Inflammatory macrophage treated with lipopolysaccharide for 1 hour (primary cell): ENCODE measurements at places on chromosomes 13 and 19.

DNA sequence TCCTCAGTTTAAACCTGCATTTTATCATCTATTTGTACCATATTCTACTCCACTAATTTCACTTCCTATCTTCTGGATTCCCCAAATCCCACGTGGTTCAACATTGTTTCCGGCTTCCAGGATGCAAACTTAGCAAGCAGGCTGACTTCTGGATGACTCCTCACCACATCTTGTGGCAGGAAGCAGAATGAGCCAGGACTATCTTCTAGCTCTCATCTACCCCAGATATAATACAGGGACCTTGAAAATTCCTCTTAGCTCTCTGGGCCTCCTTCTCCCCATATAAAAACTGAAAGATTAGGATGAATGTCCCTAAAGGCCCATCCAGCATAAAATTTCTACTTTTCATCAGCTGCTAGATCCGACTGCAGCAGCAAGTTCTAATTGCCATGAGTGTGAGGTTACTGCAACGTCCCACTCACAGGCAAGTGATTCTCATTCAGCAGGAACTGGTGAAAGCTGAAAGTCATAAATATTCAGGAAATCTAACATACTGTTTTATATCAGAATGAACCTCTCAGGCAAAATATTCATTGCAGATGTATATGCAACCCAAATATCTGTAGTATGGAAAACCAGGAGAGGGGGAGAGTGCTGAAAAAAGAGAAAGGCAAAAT lies 93.4 kb downstream of the KCTD12 start:
- peak; percentile 64 for DNase-seq

GRCh38 chr13:19158526-19159174 lies 23.0 kb downstream of the TUBA3C start:
- no peak for DNase-seq

GRCh38 chr19:54196536-54196935 lies 4.1 kb upstream of the RPS9 start:
- DNase-seq = peak; percentile 75

GRCh38 chr13:39734952-39735351 lies 79.5 kb downstream of the COG6 start:
- no peak for DNase-seq

DNA sequence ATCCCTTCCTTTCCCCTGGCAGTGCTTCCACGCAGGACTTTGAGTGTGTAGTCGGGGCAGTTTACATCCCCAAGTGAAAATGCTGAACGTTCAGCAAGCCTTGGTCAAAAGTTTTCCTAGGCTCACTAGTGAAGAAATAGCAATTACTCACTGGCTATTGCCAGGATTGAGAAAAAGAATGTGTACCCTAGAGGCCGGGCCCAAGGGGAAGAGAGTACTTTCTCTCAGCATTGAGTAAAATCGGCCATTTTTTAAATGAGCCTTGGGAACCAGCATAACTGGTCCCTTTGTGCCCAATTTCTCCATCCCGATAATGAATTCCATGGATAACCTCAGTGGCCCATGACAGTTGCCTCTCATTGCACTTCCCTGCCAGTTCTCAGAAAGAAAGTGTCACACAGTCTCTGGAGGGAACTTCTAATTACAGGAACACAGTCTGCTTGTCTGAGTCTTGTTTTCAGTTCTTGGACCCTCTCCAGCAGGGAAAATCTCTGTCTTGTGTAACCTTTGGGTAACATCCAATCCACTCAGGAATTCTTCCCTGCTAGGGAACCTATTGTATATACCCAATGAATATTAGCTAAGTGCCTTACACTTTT lies 7.3 kb upstream of the OR7D2 start:
- no peak for DNase-seq

DNA sequence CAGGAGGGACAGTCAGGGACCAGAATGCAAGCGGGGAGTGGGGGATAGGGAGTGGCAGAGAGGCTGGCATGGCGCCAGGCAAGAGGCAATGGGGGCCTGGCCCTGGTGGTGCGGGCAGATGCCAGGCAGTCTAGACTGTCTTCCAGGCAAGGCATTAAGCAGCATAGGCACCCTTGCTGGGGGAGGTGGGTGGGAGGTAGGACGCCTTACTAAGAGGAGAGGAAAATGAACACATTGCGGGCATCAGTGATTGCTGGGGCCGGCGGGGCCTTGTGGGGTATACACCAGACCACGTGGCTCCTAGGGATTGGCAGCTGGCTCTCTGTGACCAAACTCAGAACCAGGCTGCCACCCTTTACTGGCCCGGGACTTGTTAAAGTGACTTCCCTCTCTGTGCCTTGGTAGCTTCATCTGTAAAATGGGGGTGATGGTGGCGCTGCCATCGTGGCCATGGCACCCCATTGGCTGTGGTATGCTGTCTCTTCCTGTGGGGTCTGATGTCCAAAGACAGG lies 46.0 kb downstream of the DNM2 start:
- DNase-seq = no peak
